ENCODE measurements at places on chromosomes 7 and 10.

DNA sequence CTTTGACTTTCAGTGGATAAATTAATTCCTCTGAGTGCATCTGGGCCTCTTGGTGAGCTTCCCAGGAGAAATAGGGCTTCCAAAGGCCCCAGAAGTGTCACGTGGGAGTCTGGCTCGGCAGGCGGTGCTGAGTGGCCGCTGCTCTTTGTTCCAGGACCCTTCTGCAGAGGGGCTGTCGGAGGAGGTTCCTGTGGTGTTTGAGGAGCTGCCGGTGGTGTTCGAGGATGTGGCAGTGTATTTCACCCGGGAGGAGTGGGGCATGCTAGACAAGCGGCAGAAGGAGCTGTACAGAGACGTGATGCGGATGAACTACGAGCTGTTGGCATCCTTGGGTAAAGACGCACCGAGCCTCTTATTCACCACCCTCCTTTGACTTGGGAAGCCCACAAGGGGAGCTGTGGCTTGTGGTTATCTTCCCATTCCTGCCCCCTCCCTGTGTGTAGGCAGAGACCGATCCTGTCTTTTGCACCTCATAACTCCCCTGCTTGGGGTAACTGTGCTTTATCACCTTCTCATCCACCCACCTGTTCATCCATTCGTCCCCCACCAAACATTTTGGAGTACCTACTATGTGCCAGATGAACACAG lies 11.9 kb downstream of the ZNF862 start:
- DNase-seq: no peak

GRCh38 chr7:121960678-121961077 lies 87.7 kb downstream of the PTPRZ1 start:
- no peak for DNase-seq

DNA sequence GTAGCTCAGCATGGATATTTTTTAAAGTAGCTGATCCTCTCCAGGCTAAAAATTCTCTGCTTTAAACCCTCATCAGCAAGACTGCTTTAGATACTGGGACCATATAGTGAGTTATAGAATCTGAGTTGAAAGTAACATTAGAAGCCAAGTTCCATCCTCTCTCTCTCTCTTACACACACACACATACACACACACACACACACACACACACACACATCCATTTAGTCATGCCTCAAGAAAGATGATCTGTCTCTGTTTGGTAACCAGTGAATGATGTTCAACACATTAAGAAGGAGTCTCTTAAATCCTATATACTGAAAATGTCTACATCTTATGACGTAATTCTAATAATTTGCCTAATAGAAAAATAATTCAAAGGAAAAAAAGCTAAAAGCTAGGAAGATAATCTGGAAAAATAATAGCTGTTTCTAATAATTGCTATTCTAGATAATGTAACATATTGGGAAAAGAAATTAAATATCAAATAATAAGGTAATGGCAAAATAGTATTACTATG lies 16.9 kb upstream of the ATP6V0A4 start:
- DNase-seq: no peak

GRCh38 chr7:45048748-45049147 lies 40.0 kb downstream of the NACAD start:
- no peak for DNase-seq

DNA sequence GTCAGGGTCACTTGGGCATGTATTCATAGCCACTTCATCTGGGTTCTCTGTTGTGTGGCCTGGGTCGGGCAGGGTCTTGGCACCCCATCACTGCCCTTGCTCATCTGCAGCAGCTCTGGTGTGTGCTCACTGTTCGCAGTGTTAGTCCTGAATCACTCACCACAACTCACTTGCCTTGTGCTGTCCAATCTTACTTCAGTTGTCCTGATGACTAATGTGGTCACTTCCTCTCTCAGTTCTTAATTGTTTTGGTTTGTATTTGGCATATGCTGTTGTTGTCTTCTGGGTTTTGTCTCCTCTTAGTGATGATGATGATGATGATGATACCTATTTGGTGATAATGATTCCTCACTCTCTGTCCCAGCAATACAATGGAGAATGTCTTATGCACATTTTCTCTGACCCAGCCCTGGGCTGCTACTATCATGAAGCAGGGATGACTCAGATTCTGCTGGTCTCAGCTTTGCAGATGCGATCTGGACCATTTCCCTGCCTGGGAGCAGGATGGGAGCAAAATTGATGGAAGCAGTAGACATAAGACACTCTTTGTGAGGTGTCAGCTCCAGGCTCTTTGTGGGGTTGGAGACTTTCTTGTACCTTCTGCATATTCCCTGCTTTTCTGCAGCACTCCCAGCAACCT lies 17.0 kb downstream of the ADRA2A start:
- DNase-seq: no peak

DNA sequence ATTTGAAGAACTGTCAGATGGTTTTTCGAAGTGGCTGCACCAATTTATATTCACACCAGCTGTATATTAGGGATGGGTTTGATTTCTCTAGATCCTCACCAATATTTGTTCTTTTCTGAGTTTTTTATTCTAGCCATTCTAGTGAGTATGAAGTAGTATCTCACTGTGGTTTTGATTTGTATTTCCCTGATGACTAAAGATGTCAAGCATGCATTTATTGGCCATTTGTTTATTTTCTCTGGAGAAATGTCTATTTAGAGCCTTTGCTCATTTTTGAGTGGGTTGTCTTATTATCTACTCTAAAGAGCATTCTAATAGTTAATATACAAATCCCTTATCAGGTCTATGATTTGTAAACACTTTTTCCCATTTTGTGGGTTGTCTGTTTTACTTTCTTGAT lies 123.9 kb downstream of the PCLO start:
- no peak for DNase-seq

GRCh38 chr10:73841526-73842285 lies 30.3 kb upstream of the NDST2 start:
- DNase-seq: no peak

DNA sequence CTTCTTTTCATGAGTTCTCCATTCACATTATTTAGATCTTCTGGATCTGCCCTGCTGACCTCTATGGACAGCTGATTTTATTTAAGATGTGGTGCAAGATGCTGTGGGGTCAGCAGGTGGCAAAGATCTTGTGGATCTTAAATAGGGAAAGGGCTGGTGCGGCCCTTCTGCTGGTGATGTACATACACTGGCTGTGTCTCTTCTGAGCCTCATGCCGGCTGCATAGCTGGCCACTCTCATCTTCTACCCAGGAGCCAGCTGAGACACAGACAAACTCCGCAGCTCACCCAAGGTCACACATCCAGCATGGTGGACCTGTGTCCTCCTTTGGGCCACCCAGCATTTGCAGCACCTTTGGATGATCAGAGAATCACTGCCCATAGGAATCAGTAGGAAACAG lies 9.7 kb downstream of the RBP3 start:
- no peak for DNase-seq

GRCh38 chr10:963655-964054 lies 24.6 kb upstream of the GTPBP4 start:
- DNase-seq: no peak

DNA sequence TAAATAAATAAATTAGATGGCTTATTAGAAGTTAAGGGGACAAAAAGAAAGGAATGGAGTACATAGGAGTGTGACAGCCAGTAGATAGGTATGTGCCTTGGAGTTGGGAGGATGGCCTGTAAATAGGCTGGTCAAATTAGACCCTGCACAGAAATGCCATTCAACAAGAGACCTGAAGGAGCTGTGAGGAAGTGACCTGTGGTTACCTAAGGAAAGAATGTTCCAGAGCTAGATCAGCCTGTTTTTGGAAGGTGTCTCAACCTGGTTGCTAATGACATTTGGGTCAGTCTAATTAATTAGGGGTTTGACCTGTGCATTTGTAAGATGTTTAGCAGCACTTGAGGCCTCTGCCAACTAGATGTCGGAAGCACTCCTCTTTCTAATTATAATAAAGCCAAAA lies 315.3 kb upstream of the PLXDC2 start:
- no peak for DNase-seq

DNA sequence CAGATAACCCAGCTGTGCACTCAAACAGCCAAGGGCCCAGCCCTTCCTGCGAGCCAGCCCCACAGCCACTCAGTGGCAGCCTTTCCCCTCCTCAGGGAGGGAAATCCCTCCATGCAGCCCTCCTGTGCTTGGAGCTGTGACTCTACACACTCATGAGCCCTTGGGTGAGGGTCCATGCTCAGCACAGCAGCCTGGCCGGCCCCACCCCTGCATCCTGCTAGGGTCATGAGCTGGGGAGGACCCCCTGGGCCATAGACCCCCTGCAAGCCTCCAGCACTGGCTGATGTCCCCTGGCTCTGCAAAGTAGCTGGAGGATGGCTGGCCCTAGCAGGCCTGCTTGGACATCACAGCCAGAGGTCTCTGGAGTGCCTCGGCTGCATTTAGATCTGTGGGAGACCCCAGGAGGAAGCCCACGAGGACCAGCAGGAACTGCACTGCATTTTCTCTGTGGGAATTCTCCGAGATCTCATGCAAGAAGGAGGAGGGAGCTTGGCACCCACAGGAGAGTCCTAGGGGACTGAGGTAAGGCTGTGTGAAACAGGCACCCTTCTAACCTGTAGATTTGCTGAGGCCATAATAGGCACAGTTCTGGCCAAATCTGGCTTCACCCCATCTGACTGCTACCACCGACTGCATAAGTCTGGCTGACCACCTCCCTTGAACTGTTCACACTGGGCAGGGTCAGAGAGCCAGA lies 17.4 kb downstream of the TMEM273 start:
- no peak for DNase-seq

GRCh38 chr7:26141077-26141476 lies 10.9 kb upstream of the NFE2L3 start:
- DNase-seq: no peak

DNA sequence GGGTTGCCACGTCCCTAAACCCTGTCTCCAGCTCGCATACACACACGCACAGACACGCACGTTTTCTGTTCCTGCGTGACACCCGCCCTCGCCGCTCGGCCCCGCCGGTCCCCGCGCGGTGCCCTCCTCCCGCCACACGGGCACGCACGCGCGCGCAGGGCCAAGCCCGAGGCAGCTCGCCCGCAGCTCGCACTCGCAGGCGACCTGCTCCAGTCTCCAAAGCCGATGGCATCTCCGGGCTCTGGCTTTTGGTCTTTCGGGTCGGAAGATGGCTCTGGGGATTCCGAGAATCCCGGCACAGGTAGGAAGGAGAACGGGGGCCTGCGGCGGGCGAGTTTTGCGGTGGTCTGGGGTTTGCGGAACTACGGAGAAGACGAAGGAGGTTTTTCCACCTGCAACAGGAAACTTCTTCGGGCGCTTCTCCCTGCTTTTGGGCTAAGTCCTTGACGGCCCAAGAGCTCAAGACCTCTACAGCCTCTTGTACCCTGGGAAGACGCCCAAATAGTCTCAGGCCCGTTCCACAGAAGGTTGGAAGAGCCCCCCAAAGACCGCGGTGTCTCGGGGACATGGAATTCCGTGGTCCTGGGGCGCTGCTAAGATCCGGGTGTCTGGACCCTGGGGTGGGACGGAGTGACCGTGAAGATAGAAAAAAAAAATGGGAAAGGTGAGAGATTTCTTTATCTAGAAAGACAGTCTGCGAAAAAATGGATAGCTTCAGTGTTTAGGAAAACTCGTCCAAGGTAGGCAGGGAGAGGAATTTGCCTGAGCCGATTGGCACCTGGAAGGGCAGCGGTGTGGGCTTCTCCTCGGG lies at the start of gene GAD2:
Gene GAD2, plus strand, starts transcription at position 190 of the 811 bp plus-strand sequence. Its CDS starts 36 bp downstream, at position 226.
- no peak for DNase-seq

DNA sequence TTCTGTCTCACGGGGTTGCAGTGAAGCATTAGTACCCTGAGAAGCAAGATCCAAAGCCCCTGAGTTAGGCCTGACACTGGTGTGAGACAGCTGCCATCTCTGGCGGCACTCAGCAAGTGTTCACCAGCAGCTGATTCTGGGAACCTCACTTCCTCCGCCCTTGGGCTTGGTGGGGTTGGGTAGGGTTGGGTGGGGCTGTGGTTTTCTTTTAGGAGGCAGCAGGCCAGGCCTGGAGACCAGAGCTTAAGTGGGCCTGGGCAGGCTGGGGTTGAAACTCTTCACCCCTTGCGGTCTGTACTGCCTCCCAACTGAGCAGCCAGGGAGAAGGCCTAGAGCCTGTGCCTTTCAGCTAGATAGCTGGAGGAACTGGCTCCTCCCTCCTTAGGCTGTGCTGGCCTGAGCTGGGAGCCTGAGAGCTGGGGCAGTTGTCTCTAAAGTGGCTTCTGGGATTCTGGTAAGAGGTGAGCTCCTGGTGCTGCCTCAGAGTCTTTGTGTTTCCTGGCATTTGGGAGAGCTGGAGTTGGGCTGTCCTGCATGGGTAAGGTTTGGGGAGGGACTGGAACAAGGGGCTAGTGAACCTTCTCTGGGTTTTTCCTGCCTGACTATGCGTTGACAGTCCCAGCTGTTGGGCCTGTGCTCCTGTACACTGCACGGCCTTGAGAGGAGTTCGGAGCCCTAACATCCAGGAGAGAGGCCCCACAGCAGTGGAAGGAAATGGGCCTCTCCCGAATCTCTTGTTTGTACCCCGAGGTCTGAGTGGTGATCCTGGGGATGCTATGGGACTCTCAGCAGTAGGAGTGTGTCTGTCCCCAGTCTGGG lies 5.1 kb downstream of the TSPAN14 start:
- DNase-seq: no peak

- no peak for DNase-seq
These were observed 592.7 kb downstream of the INHBA start for GRCh38 chr7:41110186-41110585.

DNA sequence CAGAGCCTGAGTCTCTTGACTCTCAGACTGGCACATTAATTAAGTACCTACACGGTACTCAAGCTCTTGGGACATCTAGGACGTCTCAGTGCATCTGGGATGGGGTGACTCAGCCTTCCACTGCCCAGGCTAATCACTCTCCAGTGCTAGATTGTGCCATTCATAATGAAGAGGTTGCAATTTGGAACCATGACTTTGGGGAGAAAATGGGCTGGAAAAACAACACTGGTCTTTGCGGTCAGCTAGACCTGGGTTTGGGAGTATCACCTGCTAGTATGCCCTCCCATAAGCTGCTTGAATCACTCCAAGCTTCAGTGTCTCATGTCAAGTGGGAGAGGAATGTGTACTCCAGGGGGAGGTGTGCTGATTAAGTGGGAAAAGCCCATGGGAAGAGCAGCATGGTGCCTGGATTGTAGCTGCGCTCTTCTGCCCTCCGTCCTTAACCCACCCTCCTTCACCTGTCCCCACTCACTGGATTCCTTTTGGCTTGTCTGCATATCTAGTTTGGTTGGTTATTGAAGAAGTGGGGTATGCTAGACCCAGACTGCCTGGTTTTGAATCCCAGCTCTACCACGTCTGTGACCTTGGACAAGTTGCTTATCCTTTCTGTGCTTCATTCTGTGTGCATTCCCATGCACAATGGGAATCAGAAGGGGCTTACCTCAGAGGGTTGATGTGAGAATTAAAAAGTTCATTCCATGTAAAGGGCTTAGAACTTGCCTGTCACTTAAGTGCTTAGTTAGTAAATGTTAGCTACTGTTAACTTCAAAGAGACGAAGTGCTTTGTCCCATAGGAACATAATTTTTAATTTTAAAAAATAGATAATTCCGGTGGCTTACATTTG lies 3.8 kb downstream of the NFE2L3 start:
- DNase-seq: no peak

- DNase-seq: no peak
These were observed 4.0 kb upstream of the BRAF start for GRCh38 chr7:140928491-140929309.

- no peak for DNase-seq
These were observed 10.0 kb downstream of the GLI3 start for GRCh38 chr7:42227021-42227420.
